ENCODE measurements at places on chromosomes 7 and 10. TPM values are rescaled to one million over a fixed set of nuclear protein-coding genes. Genes with fewer than 3 reads are reported as not detected.

FAM3C gene
- 42.0 TPM for total RNA-seq

DNA sequence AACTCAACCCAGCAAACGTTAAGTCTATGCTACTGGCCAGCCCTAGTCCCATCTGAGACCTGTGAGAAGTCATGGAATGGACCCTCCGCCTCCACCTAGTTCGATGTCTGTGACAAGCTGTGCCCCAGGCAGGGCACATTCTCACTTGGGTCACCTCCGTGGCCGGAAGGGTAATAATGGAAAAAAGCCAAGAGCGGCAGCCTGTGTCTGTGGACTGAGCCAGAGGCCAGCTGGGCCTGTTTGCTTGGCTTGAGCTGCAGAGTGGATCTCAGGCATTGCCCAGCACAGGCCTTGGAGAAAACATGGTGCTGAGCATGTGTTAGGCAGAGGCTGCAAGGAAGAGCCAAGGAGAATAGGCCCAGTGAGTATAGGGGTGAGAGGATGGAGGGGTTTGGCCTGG, 97.8 kb downstream of the GALNT17 start:
- DNase-seq = no peak
- H3K27me3 ChIP-seq = no peaks in the 10 kb centered on the region
- no peaks in the 10 kb centered on the region for H3K4me1 ChIP-seq
- H3K27ac ChIP-seq = no peak overlapping the region

DNA sequence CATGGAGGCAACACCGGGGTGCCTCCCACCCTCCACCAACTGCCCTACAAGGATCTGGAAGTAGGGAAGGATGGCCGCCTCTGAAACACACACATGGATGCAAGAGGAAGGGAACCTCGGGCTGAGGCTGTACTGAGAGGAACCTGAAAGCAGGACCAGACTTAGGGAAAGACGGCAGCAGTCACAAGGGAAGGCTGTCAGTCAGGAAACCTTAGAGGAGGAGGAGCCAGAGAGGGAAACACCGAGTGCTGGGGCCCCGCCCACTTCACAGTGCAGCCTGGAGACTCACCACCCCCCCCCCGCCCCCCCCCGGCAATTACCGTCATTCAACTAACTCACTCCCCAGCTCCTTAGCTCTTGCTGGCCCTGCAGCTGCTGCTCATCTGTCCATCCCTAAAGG, 2.5 kb downstream of the CYREN start:
- peaks cover 28% of the 10 kb centered on the region for H3K4me1 ChIP-seq
- peak overlapping the region; percentile 14 for H3K4me3 ChIP-seq
- DNase-seq = no peak
- no peak overlapping the region for H3K27ac ChIP-seq
- no peaks in the 10 kb centered on the region for H3K27me3 ChIP-seq

DPYSL4 gene
- total RNA-seq = 33.8 TPM

All from osteocyte (in vitro differentiated cells).